ENCODE measurements at places on chromosomes 12 and 14. TPM values are rescaled to one million over a fixed set of nuclear protein-coding genes. Genes with fewer than 3 reads are reported as not detected.

DNA sequence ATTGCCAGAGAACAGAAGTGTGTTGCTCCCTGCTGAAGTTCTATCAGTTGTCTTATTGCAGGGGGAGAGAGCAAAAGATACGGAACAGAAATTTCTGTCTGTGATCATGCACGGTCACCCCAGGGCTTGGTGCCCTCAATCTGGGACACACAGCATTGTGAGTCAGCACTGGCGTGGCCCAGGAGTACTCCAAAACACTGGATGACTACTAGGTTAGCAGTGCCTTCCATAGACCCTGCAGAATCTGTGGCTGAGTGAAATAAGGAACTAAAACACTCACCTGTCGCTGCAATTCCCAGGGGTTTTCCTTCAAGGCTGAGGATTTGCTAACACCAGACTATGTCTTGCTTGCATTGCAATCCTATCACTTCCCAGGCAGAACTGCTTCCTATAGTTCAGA lies 165.5 kb downstream of the ANO6 start:
- no peak for DNase-seq

- DNase-seq, result no peak
Observed at GRCh38 chr12:65296508-65297265, 18.2 kb downstream of the MSRB3 start.

DNA sequence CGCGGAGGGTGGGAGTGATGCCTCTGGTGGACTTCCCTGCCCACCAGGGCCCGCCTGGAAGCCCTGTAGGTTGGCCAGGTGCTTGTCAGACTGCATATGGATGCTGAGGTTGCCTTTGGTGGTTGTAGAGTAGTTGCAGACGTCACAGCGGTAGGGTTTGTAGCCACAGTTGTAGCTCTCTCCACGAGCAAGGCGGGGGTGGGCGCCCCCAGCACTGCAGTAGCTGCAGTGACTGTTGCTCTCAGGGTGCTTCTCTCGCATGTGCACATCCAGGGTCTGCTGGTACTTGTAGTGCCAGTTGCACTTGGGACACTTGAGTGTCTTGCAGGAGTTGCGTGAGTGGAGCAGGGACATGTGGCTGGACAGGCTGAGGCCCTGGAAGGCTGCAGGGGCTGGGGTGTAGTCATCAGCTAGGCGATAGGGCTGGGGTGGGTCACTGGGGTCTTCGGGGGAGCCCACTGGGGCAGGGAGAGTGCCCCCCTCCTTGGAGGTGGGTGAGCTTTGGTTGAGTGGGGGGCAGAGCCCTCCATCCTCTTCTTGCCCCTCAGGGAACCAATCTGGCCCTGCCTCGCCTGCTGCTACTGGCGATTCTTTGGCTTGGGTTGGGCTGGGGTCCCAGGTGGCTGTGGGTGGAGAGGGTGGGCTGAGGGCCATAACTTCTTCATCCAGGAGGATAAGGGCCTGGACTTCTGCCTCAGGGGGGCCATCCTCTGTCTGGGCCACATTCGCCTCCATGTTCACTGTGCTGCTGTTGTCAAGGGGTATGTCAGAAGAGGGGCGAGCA lies 17.7 kb downstream of the ZFHX2 start:
- no peak for DNase-seq

- no peak for DNase-seq
Observed at GRCh38 chr12:128449146-128449894, 182.3 kb downstream of the TMEM132C start.

- peak; percentile 37 for DNase-seq
Observed at GRCh38 chr12:51262758-51263177, 7.4 kb downstream of the SMAGP start.

DNA sequence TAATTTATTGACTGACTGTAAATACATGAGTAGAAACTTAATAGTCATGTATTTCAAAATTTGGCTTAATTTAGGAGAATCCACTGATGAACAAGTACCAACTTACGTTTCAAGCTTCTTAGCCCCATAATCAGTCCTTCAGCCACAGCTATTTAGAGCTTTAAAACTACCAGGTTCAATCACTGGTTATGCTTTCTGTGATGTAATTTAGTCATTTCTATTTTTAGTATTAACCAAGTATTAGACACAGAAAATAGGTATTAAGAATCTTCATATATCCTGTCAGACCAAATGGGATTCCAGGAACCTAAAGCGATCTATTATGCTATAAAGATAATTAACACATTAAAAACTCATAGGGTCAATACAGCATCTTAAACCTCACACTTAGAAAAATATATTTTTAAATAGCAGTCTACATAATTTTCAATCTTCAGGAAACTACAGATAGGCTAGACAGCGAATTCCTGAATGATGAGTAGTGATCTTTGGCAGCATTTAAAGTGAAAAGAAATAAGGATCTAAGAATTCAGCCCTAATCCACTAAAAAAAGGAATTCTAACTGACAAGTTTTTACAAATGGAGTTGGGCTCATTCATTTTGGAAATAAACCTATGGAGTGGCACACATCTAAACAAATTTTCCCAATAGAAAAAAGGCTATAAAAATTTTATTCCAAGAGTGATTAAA lies 51.5 kb downstream of the ZC3H14 start:
- no peak for DNase-seq

GRCh38 chr14:92586963-92587699 lies 73.5 kb downstream of the RIN3 start:
- peak; percentile 47 for DNase-seq

DNA sequence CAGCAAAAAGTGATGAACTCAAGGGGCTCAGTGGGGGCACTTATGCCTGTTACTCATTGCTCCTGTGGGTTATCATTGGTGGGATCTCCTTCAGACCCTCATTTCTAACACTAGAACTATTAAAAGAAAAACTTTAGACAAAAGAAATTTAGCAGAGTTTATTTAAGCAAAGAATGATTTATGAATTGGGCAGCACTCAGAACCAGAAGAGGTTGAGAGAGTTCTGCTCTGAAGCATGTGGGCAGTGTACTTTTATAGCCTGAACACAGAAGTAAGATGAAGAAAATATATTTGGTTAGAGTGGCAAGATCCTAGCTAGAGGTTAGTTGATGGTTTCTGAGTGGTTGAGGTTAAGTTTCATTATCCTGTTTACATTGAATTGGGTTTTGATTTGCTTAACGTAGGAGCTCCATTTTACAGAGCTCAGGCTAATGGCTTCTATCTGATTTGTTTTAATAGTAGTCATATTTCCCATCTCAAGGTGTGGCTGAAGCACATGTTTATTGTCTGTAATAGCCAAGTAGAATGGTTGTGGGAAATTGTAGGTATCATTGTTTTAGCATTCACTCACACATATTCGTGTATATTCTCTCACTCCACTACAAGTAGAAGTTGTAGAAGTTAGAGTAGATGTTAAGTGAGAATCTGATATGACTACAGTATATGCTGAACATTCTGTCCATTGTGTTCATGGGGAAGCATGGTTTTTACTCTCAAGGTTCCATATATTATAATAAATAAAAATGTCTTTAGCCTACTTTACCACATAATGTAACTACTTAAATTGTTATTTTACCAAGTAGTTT lies 27.6 kb downstream of the LEMD3 start:
- no peak for DNase-seq

DNA sequence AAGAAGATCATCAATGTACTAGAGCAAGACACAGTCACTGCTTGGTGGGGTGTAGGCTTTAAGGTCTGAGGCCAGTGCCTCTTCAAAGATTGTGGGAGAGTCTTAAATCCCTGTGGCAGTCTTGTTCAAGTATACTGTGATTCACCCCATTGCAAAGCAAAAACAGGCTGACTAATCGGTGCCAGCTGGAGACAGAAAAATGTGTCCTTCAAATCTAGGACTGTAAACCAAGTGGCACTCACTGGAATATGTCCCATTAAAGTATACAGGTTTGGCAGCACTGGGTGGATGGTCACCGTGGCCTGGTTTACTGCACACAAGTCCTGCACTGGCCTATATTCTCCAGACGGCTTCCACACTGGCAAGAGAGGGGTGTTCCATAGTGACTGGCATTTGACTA lies 1315.3 kb downstream of the TMEM121 start:
- DNase-seq, result no peak

DNA sequence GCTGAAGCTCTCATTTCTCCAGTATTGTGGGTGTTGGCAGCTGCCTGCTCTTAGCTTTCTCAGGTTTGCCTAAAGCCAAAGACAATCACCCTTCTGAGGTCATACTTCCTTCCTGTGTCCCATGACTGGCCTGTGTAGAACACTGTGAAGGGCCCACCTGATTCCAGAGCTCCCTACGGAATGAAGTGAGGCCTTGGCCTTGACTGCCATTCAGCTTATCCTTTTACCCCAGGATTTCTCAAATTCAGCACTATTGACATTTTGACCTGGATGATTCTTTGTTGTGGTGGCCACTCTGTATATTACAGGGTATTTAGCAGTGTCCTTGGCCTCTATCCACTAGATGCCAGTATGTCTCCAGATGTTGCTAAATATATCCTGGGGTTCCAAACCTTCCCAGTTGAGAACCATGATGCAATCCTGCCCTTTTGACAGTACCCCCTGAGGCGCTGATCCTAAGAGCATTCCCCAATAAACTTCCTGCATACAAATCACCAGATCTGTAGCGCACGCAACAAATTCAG lies 112.3 kb upstream of the KRR1 start:
- DNase-seq, result no peak

DNA sequence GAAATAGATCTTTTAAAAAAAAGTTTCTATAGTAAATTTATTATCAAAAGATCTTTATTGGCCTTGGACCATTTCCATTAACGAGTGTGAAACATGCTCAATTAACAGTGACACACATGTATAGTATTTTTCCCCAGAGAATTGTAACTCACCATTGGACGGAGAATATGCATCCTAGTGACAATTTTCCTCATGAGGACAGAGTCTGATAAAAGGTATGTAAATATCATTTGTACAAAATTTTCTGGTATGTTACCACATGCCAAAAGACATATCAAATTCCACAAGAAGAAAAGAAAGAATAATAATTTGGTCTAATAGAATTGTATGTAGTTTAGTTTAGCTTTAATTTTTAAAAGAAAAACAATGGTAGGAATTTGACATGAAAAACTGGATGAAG lies 1096.0 kb upstream of the FLRT2 start:
- no peak for DNase-seq

The CLEC12A gene
- 4.8 TPM for total RNA-seq

The TMX1 gene
- total RNA-seq, result 47.3 TPM

The LPAR5 gene
- total RNA-seq, result 16.8 TPM

The AKAP5 gene
- total RNA-seq, result 1.9 TPM
